HCT116 (cell line): ENCODE measurements at places on chromosomes 2 and 18.

GRCh38 chr2:152624805-152625204, 92.5 kb downstream of the PRPF40A start:
- no peak for DNase-seq

- no peak for DNase-seq
Measured at GRCh38 chr2:6312367-6312766, 553.3 kb downstream of the CMPK2 start.

DNA sequence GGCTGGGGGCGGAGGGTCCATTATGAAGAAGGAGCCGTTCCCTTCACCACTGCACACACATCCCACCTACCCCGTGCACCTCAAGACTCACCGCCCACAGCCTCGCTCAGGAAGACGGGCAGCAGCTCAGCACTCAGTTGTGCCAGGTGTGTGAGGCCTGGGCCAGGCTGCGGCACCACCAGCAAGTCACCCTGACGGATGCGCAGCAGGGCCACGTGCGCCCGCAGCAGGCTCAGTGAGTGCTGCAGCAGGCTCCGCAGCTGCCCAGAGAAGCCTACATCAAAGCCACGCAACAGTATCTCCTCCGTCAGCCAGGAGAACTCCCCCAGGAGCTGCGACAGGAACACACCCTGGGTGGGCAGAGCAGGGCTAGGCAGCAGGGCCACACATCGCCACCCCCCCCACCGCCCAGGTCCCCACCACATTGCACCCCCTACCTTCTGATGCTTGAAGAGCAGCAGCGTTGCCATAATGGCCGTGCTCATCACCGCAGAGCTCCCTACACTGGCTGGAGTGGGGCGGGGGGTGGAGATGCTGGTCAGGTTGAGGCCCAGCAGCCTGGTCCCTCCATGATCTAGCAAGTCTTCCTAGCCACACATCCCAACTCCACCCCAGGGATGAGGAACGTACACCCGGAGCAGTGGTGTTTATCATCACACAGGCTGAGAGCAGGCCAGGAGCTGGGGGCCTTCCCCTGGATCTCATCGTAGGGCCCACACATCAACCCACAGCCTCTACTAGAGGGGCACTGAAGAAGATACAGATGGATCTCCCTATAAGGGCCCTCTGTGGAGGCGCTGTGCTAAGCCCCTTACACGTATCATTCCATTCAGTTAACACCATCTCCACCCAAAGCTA, 10.2 kb downstream of the GPAT2 start:
- no peak for DNase-seq

- DNase-seq, result no peak
Measured at GRCh38 chr2:212842544-212843185, 304.1 kb upstream of the ERBB4 start.

DNA sequence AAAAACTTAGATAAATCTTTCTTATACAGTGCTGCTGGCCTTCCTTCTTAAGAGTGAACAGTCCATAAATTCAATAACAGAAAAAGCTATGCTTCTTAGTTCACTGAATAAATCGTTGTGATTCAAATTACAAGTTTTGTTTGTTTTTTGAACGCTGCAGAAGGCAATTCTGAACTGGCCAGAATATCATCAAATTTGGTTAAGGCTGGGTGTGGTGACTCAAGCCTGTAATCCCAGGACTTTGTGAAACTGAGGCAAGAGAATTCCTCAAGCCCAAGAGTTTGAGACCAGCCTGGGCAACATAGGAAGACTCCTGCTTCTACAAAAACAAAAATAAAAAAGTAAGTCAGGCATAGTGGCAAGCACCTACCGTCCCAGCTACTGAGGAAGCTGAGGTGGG, 111.2 kb upstream of the SLC39A10 start:
- no peak for DNase-seq

DNA sequence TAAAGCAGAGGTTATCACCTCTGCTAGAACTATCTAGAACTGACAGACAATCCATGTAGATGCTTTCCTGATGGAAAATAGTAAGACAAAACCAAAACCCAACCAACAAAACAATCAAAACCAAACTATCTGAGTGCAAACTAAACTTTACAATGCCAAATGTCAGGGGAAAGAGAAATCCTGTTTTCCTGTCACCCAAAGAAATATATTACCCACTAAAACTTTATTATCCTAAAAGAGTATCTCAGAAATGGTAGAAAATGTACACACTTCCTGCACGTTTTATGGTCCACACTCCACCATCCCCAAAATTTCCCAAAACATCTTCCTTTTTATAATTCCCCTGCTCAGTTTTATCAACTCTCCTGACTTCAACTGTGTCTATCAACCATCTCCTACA, 29.9 kb downstream of the SP3 start:
- DNase-seq, result no peak

DNA sequence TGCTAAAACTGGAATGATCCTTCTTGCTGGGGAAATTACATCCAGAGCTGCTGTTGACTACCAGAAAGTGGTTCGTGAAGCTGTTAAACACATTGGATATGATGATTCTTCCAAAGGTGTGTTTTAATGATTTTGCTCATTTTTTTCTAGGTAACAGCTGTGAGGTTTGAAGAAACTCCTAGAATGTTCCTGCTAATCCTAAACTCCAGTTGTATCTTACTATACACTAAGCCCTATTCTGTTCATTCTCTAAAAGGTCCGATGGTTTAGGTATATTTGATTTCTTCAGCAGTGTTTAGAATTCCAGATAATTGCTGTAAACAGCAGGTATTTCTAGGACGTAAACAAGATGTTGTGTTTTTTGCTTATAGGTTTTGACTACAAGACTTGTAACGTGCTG, 2.3 kb downstream of the MAT2A start:
- DNase-seq, result no peak
